ENCODE measurements at places on chromosomes 13 and 19.

DNA sequence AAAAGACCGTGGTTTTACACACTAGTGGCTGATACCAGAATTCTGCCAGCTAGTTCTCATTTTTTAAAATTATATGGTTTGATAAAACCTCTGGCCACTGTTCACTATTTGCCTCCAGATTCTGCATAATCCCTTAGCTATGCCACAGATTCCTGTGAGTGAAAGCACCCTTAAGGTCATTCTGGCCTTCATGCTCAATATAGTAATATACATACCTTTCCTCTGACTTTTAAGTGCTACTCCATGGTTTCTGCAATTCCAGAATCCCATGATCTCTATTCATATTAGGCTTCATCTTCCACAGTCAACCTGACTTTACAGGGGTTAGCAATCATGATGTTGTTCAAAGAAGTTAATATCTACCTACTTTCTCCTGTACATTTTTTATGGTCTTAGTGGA, 274.1 kb upstream of the EDNRB start:
- peak; percentile 81 for DNase-seq

- no peak for DNase-seq
Measured at GRCh38 chr19:41612483-41612882, 14.4 kb downstream of the CEACAM4 start.

DNA sequence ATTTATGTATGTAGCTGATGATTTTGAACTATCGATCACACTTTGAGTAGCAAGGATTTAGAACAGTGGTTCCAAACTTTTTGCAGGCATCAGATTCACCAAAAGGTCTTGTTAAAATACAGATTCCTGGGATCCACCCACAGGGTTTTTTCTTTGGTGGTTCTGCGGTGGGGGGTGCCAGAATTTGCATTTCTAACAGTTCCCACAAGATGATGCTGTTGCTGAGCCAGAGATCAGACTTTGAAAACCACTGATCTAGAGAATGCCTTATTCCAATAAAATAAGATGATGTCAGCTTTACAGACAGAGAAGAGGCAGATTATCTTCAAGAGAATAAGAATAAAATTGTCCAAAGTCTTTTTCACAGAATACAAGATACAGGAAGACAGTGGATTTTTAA, 80.9 kb upstream of the SHISA2 start:
- DNase-seq = peak; percentile 18

GRCh38 chr13:48038761-48039160, 1.2 kb downstream of the NUDT15 start:
- DNase-seq = peak; percentile 5

DNA sequence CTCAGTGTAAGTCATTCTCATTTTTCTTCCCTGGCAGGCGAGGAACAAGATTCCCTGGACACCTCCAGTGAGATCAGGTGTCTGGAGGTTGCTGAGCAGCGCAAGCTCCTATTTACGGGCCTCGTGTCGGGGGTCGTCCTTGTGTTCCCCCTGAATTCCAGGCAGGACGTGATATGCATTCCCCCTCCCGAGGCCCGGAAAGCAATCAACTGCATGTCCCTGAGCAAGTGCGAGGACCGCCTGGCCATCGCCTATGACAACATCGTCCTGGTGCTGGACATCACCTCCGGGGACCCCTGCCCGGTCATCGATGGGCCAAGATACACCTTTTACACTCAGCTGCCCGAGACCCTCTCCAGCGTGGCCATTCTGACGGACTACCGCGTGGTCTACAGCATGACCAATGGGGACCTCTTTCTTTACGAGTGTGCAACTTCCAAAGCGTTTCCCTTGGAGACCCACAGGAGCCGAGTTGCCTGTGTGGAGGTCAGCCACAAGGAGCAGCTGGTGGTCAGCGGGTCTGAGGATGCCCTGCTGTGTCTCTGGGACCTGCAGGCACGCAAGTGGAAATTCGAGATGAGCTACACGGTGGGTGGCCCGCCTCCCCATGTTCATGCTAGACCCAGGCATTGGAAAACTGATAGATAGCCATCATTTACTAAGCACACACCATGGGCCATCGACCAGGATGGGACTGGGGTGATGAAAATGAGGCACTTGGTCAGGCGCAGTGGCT, 21.5 kb upstream of the SIN3B start:
- no peak for DNase-seq

- peak; percentile 99 for DNase-seq
Measured at GRCh38 chr19:16435238-16435917, 36.4 kb downstream of the EPS15L1 start.

GRCh38 chr13:43243711-43244110, 220.3 kb downstream of the DNAJC15 start:
- no peak for DNase-seq

- no peak for DNase-seq
Measured at GRCh38 chr13:21998279-21998990, 327.6 kb downstream of the FGF9 start.

GRCh38 chr19:5718037-5718578, 1.8 kb downstream of the LONP1 start:
- peak; percentile 72 for DNase-seq

GRCh38 chr19:39941615-39942365, 7.4 kb upstream of the FCGBP start:
- DNase-seq = peak; percentile 47
